Iris pigment epithelial cell (primary cell): ENCODE measurements at places on chromosomes 6 and 20.

DNA sequence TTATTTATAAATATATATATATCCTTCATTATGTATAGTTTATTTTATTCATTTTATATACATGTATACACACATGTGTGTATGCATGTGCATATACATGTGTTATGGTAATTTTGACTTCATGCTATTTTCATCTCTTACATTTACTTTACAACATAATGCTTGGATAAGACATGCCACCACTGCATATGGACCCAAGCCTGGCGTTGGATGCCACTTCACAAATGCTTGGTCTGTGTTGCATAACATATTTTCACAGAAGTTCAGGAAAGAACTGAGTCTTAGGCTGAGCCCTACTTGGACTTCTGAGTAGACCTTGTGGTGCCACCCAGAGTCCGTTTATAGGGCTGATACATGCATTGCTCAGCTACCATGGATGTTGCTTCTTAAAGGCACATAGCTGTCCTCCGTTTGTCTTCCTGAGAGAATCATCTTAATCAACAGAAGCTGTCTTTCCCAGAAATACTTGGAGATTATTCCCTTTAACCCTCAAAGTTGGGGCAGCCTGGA is 337.8 kb downstream of the BTBD3 start:
- no peak for DNase-seq

- DNase-seq = no peak
These were observed 51.3 kb downstream of the ATRN start for GRCh38 chr20:3521852-3522740.

DNA sequence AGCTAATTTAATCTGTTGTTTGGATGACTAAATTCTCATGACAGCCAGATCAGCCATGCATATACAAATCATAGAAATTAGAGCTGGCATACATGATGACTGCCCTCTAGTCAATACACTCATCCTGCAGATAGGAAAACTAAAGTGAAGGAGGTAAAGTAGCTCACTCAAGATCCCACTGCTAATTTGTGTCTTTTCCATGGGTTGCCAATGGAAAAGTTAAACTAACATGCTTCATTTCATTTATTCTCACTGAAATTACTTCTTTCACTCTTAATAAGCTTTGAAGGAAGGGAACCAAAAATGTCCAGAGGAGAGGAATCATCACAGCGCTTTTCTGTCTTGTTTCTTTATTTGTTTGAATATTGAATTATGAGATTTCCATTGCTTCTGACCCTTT is 308.2 kb downstream of the GJA1 start:
- DNase-seq = no peak

DNA sequence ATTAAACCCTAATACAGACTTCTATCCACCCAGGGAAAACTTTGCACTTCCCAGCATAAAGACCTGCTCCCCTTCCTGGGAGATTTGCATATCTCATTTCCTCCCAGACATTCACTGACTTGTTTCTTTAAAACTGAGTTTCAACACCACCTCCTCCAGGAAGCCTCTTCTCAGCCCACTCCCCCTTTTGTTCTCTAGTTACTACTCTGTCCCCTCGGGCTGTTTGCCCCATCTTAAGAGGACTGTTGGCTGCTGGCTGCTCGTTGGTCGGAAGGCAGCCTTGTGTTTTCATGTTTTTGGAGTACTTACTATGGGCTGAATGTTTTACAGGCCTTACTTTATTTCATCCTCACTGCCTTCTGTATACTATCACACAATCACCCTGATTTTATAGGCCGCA is 6.6 kb downstream of the ARHGAP40 start:
- DNase-seq = no peak

GRCh38 chr20:19735446-19735845 is 22.6 kb upstream of the RIN2 start:
- DNase-seq = peak; percentile 82

DNA sequence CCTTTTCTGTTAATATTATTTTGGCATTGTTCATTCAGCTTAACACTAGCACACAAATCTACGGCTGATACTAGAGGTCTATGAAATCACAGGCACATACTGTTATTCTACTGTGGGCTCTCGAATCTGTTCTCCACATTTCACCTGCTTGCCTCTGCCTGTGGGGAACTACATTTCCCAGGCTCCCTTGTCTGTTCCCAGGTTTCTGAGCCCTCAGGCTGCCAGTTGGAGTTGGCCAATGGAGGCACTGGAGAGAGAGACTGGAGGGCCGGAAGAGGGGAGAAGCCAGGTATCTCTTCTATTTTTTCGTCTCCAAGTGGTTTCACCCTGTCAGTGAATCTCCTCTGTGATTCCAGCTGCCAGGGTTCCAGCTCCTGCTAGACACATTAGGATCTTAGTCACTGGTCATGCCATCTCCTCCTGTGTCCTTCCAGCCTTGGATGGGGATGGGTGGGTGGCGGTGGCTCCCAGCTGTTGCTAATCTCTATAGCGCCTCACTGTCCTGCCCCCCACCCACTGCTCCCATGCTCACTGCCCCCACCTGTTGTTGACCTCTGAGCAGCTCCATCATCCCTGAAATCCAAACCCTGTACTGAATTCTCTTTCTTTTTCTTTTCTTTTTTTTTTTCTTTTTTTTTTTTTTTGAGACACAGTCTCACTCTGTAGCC is 188.2 kb downstream of the LRFN2 start:
- no peak for DNase-seq

GRCh38 chr6:31723245-31723979 is at the start of gene MPIG6B:
Gene MPIG6B (plus strand): TSS chr6:31723373. CDS start chr6:31723384, 11 bp downstream.
- DNase-seq = no peak

- DNase-seq = peak; percentile 50
These were observed 1.0 kb downstream of the AFDN start for GRCh38 chr6:167827583-167828324.

GRCh38 chr20:6845141-6845540 is 77.7 kb downstream of the BMP2 start:
- DNase-seq = no peak

GRCh38 chr6:133436652-133437051 is 195.5 kb downstream of the EYA4 start:
- DNase-seq = peak; percentile 21

GRCh38 chr6:26016963-26017631 is 54.5 kb downstream of the TRIM38 start:
- no peak for DNase-seq

- no peak for DNase-seq
These were observed 97.8 kb downstream of the HFE start for GRCh38 chr6:26185004-26185403.

DNA sequence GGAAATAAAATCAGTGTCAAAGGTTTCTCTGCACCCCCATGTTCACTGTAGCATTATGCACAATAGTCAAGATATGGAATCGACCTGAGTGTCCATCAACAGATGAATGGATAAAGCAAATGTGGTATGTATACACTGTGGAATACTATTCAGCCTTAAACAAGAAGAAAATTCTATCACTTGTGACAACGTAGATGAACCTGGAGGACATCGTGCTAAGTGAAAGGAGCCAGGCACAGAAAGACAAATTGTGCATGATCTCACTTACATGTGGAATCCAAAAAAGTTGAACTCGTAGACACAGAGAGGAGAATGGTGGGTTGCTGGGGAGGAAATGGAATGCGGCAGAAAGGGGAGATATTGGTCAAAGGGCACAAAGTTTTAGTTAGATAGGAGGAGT is 136.3 kb upstream of the ESR1 start:
- DNase-seq = no peak

DNA sequence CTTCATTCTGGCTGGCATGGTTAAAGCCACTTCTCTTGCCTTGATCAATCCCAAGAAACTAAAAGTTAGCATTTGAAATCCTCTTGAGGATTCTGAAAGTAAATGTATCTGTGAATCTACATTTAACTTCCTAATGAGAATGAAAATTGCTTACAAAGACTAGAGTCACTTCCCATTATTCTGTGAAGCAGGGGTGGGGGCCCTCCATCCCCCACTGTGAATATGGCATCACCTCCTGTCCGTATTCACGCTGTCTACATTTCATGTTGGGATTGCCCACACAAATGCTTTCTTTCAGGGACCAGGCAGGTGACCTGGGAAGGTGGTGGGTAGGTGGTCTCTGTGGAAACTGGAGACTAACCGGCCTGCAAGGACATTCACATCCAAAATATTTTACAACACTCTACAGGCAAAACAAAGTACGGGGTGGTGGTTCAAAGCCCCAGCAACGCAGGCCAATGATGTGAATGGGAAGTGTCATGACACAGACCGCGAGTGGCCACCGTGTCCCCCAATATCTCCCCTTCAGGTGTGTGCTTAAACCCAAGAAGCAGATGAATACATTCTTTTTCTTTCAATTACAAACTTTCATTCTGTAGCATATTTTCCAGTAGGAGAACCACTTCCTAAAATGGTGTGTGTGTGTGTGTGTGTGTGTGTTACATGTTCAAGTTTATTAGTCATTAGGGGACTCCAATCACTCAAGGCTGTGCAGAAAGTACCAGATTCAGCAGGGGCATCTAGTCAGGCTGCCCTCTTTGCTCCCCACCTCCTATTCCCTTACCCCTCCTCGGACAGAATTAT is 132.2 kb downstream of the PRND start:
- no peak for DNase-seq

- peak; percentile 31 for DNase-seq
These were observed at the start of gene SLC17A9 for GRCh38 chr20:62952373-62952967. Gene SLC17A9 (plus strand): TSS chr20:62952709. CDS start chr20:62952831, 122 bp downstream.

GRCh38 chr20:478949-479429 is 16.7 kb upstream of the TBC1D20 start:
- peak; percentile 68 for DNase-seq

- no peak for DNase-seq
These were observed 9.1 kb upstream of the ZNF133 start for GRCh38 chr20:18279242-18279641.

DNA sequence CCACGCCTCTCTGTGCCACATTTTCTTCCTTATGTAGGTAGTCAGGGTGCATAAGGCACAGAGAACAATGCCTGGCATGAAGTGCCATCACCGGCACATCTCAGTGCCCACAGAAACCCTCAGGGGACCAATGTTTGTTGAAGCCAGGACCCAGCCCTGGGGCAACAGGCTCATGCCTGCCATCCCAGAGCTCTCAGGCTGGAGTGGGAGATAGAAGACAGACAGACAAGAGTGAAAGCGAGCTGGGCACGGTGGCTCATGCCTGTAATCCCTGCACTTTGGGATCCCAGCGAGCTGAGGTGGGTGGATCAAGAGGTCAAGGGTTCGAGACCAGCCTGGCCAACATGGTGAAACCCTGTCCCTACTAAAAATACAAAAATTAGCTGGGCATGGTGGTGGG is 13.5 kb downstream of the EFCAB8 start:
- no peak for DNase-seq

DNA sequence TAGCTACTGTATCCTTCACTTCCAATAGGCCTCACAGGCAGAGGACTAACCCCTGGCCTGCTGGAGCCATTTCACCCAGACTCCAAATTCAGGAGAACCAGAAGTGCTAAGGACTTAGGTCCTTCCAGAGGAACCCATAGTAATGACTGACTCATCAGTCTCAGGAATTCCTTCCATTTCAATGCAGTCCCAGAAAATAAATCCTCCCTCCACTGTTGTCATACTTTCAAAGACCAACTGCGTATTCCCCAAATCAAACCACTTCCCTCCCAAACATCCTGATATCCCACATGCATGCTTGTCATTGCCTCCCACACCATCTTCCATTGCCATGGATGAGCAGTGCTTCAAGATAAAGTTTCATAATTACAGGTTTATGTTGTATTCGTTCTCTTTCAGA is 31.8 kb upstream of the NT5E start:
- peak; percentile 71 for DNase-seq

DNA sequence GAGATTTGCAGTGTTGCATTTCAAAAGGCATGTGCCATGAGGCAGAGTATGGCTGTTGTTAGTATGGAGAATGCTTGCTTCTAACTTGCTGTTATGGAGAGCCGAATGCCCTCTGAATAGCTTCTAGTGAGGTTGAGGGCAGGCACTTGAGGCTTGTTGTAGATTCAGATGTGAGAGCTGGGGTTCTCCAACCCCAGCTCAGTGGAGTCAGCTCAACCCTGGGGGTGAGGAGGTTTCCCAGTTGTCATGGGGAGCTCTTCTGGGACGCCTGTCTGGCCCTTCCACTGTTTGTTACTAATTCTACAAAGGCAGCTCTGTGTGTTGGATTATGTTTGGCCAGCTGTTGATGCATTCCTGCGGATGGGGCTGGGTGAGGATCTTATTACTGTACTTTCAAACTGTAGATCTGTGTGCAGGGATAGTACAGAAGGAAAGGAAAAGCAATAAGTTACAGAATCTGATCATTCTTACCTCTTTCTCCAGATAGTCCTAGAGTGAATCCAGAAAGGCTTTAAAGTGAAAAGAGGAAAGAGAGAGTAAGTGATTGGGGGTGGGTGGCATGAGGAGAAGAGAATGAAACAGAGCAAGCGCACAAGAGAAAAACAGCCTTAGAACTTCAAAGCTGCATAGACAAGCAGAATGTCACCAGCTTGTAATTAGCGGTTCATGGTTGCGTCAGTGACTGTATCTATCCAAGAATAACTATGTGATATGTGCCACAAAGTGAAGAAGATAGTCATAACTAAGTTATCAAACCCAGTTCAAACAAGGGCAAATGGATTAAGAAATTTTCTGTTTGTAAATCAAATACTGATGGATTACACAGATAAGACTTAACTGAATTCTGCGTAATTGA is 148.7 kb downstream of the PRL start:
- DNase-seq = peak; percentile 89

DNA sequence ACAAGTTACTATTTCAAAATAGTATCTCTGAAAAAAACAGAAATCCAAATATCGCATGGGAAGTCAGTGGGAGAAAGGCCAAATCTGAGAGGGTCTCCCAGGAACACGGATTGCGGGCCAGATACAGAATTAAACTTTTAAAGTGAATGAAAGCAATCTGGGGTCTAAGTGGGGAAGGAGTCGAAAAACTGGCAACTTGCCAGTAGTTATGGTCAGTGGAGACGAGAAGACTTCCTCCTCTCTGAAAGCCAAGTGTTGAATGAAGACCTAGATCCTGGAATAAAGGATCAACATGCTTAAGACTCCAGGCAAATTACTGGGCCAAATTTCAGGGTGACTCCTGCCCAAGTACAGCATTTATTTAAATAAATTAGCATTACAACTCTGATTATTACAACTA is 123.6 kb downstream of the BFSP1 start:
- no peak for DNase-seq

GRCh38 chr6:34332251-34333198 is 59.9 kb downstream of the NUDT3 start:
- no peak for DNase-seq

DNA sequence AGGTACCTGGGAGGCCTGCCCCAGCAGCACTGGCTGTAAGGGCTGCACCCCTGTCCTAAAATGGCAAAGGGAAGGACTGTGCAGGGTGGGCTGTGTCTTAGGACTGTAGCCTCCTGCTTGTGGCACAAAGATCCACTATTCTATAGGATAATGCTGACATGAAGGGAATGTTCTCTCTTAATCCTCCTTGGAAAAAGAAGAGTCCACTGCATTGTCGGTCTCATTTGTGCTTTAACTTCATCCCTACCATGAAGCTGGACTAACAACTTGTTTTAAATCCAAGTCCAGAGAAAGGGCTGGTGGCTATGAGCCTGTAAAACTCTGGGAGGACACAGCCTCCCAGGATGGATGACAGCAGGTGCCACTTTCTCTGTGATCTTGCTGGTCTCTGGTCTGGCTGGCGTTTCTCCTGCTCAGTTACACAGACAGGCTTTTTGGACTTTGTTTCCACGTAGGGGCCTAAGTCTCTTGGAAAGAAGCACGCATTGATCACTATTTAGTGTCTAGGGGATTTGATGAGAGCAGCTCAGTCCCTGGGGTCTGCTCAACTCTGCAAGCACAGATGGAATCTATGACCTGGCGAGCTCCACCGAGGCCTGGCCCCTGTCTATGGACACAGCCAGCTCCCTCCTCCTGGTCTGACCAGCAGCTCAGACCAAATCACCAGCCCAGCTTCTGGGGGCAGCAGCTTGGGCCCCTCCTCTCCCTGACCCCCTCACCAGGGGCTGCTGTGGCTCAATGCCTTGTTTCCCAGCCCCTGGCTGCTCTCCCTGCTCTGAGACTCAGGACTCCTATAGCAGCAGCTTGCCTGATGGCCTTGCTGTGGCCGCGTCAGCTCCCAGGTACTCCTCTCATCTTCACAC is 4.8 kb downstream of the CST3 start:
- no peak for DNase-seq
